MCF 10A (cell line): ENCODE measurements at places on chromosomes 6 and 20. TPM values are rescaled to one million over a fixed set of nuclear protein-coding genes. Genes with fewer than 3 reads are reported as not detected.

DNA sequence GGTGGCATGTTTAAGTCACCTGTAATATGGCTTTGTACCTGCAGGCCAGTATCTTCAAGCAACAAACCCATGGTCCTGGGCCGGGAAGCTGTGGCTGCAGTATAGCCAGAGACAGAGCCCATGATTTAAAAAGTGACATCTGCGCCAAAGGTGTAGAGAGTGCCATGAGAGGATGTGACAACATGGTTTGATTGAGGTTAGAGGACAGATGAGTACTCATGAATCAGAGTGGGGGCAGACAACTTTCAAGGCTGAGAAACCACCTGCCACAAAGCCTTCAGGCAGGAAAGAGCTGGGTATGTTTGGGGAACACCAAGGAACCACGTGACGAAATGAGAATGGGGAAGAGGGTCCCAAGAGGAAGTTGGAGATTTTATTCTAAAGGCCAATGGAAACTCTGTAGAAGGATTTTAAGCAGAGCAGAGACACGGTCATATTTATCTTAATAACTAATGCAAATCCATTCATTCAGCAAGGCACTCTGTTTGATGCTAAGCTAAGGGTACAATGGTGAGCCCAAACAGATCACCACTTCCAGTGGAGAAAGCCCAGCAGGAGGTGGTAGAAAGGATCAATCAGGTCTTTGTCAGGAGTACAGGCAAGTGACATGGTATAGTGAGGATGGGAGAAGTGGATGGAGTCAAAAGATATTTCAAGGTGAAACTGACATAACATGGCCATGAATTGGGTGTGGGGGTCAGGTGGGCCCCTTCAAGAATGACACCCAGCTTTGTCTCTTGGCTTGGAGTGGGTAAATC is 3.4 kb upstream of the MICAL1 start:
- H3K36me3 ChIP-seq, result peaks cover 23% of the 10 kb centered on the region
- no peak overlapping the region for H3K4me3 ChIP-seq
- DNase-seq, result no peak

GOPC gene
- total RNA-seq, result 53.2 and 55.7 TPM in 2 replicates

DNA sequence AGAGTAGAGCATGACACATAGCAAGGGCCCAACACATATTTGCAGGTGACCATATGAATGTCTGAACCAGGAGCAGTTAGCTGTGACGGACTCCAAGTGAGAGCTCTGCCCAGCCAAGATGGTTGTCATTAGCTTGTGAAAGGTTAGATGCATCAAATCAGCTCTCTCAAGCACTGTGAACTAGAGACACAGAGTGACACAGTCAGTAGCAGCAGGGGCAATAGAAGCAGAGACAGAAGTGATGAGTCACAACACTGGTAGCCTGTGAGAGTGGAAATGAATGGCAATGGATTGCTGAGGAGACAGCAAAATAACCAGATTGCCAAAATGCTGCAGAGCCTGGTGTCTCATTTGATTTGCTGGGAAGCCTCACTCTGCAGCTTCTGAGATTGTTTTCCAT is 558.9 kb downstream of the PKHD1 start:
- DNase-seq, result peak; percentile 5
- H3K4me3 ChIP-seq, result no peak overlapping the region
- no peak overlapping the region for H3K27ac ChIP-seq
- H3K27me3 ChIP-seq, result no peaks in the 10 kb centered on the region
- no peaks in the 10 kb centered on the region for H3K4me1 ChIP-seq

WRNIP1 gene
- 33.4 and 44.8 TPM in 2 replicates for total RNA-seq

- no peaks in the 10 kb centered on the region for H3K27me3 ChIP-seq
- H3K36me3 ChIP-seq, result no peaks in the 10 kb centered on the region
- no peak overlapping the region for H3K27ac ChIP-seq
- no peak for DNase-seq
- H3K4me1 ChIP-seq, result no peaks in the 10 kb centered on the region
Measured at GRCh38 chr6:128686084-128686483, 165.7 kb upstream of the PTPRK start.

GRCh38 chr6:144797881-144798589 is 512.9 kb downstream of the UTRN start:
- H3K27me3 ChIP-seq, result no peaks in the 10 kb centered on the region
- DNase-seq, result peak; percentile 19
- H3K27ac ChIP-seq, result no peak overlapping the region
- no peak overlapping the region for H3K4me3 ChIP-seq

DNA sequence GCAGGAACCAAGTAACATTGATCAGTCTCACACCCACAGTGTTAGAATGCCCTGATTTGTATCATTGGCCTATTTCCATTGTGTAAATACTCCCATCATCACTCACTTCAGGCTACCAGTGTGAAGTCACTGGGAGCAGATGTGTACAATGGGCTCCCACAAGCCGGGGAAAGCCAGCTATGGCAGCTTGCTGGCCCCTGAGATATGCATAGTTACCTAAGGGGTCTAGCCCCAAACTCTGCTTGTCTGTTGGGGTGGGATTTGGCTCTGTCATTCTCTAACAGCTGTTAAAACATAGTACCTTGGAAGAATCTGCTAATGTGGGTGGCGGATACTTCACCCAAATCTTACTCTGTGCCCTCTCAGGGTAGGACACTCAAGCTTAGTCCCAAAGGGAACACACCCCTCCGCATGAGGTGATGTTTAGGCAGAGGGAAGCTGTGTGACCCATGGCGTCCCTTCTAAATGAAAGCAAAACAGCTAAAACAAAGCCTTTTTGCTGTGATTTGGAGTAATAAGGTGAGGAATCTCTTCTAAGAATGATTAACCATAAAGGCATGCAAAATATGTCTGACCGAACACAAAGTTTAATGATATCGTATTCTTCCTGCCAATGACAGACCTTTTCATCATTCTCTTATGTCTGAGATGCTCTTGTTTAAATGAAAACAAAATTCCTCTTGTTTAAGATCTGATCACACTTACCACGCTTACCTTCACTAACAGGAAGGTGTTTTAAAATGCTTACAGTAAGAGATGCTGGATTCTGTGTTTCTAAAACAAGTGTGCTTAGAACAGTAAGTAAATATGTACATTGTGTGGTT is 45.9 kb upstream of the PXDC1 start:
- H3K4me1 ChIP-seq, result peaks cover 22% of the 10 kb centered on the region
- DNase-seq, result no peak
- peak overlapping the region; percentile 54 for H3K27ac ChIP-seq

DNA sequence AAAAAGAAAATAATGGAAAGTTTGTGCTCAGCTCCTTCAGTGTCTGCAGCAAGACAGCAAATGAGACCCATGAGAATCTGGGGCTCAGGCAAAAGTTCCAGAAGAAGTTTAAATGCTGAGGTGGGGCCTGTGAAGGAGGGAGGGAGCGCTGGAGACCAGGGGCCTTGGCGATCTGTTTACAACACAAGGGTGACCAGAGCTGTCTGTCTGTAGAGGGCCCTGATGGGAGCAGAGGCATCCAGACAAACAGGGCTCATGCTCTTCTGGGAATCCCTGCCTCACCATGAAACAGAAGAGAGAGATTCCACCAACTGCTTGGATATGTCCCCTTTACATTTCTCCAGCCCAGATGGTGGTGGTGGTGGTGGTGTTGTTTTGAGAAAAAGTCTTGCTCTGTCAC is 79.3 kb upstream of the SHLD1 start:
- H3K4me3 ChIP-seq, result no peak overlapping the region
- peaks cover 12% of the 10 kb centered on the region for H3K4me1 ChIP-seq
- H3K27ac ChIP-seq, result no peak overlapping the region
- peaks cover 6% of the 10 kb centered on the region for H3K36me3 ChIP-seq
- no peak for DNase-seq
- no peaks in the 10 kb centered on the region for H3K27me3 ChIP-seq

GRCh38 chr20:32535953-32536823 is 48.9 kb downstream of the NOL4L start:
- no peaks in the 10 kb centered on the region for H3K27me3 ChIP-seq
- peak overlapping the region; percentile 75 for H3K4me3 ChIP-seq
- H3K36me3 ChIP-seq, result no peaks in the 10 kb centered on the region
- H3K27ac ChIP-seq, result no peak overlapping the region
- H3K4me1 ChIP-seq, result peaks cover 5% of the 10 kb centered on the region

DNA sequence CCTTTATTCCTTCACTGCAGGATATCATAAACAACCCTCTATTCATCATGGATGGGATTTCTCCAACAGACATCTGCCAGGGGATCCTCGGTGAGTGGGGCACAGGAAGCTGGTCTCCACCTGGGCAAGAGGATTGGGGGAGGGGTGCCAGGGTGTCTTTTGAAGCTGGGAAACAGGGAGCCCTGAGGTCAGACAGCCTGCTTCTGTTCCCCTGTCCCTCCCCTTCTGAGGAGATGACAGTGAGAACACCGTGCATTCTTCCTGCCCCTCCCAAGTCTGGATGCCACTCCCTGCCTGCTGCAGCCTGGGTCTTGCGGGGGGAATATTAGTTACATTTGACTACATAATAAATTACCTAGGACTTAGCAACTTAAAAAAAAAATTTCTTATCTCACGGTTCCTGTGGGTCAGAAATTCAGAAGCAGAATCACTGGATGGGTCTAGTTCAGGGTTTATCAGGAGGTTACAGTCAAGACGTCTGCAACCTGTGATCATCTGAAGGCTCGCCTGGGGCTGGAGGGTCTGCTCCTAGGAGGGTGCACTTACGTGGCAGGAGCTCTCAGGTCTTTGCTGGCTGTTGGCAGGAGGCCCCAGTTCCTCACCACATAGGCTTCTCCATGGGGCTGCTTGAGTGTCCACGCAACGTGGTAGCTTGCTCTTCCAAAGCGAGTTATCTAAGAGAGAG is 11.4 kb downstream of the CAPN11 start:
- peak; percentile 9 for DNase-seq
- H3K36me3 ChIP-seq, result no peaks in the 10 kb centered on the region
- H3K4me3 ChIP-seq, result no peak overlapping the region
- H3K27me3 ChIP-seq, result peaks cover 12% of the 10 kb centered on the region
- H3K4me1 ChIP-seq, result peaks cover 16% of the 10 kb centered on the region

DNA sequence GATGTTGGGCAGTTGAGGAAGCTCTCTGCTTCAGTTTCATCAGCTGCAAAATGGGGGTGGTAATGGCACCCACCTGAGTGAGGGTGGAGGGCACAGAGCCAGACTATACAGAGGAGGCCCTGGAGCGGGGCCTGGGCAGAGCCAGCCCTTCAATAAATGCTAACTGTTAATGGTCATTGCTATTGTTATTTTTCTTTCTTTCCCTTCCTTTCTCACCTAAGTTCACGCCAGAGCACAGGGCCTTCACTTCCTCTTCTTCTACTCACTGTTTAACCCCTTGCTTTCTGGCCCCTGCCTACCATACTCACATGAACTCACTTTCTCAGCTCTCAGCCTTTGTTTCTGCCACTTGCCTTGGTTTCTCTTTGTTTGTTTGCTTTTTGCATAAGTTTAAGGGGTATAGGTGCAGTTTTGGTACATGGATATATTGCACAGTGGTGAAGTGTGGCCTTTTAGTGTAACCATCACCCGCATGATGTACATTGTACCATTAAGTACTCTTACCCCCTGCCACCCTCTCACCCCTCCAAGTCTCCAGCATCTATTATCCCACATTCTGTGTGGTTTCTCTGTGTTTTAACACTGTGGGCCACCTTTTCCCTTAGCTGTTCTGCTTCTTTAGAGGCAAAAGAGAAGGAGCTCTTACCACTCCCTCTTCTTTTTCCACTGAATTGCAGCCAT is 7.5 kb upstream of the RREB1 start:
- H3K4me1 ChIP-seq, result no peaks in the 10 kb centered on the region
- no peak overlapping the region for H3K4me3 ChIP-seq
- H3K27ac ChIP-seq, result no peak overlapping the region
- DNase-seq, result no peak
- no peaks in the 10 kb centered on the region for H3K36me3 ChIP-seq
- no peaks in the 10 kb centered on the region for H3K27me3 ChIP-seq

GRCh38 chr6:170094686-170095272 is 196.1 kb downstream of the DLL1 start:
- no peaks in the 10 kb centered on the region for H3K4me1 ChIP-seq
- no peak overlapping the region for H3K4me3 ChIP-seq
- H3K27ac ChIP-seq, result no peak overlapping the region
- H3K36me3 ChIP-seq, result no peaks in the 10 kb centered on the region

DNA sequence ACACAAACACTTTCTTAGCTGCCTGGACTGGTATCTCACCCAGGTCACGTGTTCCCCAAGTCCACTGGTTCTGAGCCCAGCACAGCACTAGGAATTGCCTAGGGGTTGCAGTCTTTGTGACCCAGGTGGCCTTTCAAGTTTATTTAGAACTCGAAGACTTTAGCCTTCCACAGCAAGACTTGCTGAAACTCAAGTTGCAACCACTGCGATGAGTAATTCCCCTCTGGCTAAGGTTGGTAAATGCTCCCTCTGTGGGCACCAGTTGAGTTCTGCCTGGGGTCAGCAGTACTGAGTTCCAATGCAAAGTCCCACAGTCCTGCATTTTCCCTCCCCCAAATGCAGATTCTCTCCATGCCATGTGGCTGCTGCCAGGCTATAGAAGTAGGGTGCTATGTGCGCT is 77.6 kb upstream of the MOCS1 start:
- H3K36me3 ChIP-seq, result no peaks in the 10 kb centered on the region
- DNase-seq, result peak; percentile 34
- H3K27ac ChIP-seq, result no peak overlapping the region
- H3K4me1 ChIP-seq, result no peaks in the 10 kb centered on the region
- no peaks in the 10 kb centered on the region for H3K27me3 ChIP-seq

DNA sequence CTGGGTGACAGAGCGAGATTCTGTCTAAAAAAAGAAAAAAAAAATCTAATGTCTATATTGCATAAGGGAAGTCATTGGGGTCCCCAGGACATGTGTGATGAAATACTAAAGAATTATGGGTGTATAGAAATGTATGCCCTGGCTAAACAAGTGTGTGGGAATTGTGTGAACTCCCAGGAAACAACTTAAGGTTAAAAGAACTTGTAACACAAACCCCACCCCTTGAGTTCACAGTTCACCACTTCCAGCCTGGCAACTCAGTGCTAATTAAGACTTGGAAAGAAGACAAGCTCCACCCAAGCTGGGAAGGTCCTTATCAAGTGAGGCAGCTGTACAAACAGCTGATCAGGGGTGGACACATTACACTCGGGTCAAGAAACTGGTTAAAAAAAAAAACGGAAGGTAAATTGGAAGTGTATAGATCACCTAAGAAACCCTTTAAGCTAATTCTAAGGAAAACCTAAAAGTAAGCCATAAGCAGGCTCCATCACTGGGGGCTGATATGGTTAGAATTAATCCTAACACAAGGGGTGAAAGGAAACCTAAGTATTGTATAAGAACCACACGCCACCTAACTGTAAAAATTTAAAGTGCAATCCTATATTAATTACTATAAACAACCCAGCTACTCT is 25.2 kb downstream of the HLA-A start:
- H3K4me3 ChIP-seq, result peak overlapping the region; percentile 1
- H3K36me3 ChIP-seq, result no peaks in the 10 kb centered on the region
- H3K27me3 ChIP-seq, result no peaks in the 10 kb centered on the region
- peaks cover 35% of the 10 kb centered on the region for H3K4me1 ChIP-seq

DNA sequence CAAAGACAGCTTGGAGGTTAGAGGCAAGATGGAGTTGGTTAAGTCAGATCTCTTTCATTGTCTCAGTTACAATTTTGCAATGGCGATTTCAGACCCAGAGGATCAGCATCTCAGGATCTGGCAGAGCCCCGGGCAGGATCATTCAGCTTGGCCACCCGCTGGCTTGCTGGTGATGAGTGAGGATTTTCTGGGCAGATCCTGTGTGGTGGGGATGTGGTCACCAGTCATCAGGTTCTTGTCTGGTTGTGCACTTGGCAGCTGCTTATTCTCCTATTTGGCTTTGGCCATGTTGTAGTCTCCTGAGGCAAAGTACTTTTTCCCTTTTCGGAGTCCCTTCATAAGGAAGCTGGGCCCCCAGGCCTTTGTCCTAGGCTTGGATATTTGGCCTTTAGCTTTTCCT is 953.9 kb downstream of the KIF16B start:
- peaks cover 5% of the 10 kb centered on the region for H3K4me1 ChIP-seq
- DNase-seq, result no peak
- no peaks in the 10 kb centered on the region for H3K36me3 ChIP-seq
- no peak overlapping the region for H3K4me3 ChIP-seq
- H3K27me3 ChIP-seq, result no peaks in the 10 kb centered on the region
